ENCODE measurements at places on chromosomes 3 and 15.

GRCh38 chr3:23723930-23724329 is 81.8 kb upstream of the UBE2E1 start:
- DNase-seq, result no peak

DNA sequence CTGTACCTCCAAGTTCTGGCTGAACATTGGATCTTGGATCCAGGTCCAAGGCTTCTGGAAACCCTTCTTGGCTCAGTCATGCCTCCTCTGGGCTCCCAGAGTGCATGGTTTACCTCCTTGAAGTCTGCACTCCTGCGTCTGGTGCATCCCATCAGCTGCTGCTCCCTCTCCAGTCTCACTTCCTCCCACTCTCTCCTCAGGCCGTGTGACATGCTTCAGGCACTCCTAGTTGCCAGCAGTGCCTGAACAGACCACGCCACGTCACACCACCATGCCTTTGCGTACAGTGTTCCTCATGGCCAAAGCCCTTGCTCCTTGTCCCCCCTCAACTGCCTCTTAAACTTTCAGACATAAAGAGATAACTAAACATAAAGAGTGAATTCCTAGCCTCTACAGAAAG is 5.7 kb downstream of the GPR27 start:
- no peak for DNase-seq

DNA sequence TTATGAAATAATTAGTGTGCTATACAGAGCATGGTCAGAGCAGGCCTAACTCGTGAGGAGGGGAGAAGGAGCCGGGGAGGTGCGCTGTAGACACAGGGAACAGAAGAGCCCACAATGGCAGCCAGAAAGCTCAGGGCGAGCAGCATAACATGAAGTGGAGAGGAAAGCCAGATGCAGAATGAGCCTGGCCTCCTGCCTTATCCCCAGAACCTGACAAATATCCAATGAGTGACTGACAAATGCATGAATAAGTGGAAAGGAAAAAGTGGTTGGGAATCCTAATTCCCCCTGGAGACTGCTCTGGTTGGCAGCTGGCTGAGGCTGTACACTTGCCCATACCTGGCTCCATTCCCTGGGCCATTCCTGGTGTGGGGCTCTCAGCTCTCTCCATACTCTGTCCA is 9.2 kb upstream of the MST1R start:
- no peak for DNase-seq

DNA sequence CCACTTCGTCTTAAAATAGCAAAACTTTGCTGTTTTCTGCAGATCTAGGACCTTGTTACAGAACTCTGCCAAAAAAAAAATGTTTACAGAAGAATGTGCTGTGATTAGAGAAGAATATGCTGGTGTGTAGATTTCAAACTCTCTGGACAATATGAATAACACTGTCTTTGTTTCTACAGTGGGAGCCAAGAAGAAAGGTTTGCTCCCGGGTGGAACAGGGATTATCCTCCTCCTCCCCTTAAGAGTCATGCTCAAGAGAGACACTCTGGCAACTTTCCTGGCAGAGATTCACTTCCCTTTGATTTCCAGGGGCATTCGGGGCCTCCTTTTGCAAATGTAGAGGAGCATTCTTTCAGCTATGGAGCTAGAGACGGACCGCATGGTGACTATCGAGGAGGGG is 27.3 kb downstream of the RBM6 start:
- DNase-seq, result no peak

DNA sequence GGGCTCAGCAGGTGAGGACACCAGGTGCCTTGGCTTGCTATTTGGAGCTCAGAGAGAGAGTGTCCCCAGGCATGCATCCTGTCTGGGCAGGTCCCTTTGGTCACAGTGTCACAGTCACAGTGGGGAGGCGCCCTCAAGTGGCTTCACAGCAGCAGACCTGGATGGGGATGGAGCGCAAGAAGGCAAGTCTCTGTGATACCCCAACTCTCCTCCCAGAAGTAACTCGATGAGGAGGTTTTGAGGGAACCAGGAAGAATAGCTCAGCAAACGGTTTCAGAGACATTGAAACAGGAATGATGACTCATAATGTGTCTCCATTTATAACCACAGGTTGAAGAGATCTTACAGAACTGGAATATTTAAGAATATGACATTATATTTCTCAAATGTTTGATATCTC is 66.5 kb upstream of the SH3GL3 start:
- no peak for DNase-seq

DNA sequence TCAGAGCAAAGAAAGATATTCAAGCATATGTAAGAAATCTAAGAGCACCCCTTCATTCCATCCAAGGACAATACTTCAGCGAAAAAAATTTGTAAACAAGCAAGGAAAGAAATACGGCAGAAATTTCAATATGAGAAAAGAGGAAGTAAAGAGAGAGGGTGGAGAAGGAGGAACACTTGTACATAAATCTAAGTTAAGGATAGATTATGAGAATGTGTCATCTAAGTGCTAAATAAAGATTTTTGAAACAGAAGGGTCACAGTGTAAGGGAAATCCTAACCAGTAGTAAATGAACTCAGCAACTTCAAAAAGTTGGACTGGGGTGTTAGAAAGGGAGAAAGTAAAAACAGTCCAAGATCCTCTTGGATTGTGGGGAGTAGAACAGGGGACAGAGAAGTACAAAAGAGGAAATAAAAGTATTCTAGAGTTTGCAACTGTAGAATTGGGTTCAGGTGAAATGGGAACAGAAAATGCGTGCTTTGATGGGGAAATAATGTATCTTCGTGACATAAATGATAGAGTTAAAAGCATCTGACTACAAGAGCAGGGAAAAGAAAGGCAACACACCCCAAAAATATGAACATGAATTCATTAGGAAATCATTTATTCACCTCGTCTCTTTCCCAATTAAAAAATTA is 68.5 kb upstream of the ATP13A5 start:
- DNase-seq, result no peak

- no peak for DNase-seq
Measured at GRCh38 chr3:112046599-112046998, 12.1 kb downstream of the TMPRSS7 start.

DNA sequence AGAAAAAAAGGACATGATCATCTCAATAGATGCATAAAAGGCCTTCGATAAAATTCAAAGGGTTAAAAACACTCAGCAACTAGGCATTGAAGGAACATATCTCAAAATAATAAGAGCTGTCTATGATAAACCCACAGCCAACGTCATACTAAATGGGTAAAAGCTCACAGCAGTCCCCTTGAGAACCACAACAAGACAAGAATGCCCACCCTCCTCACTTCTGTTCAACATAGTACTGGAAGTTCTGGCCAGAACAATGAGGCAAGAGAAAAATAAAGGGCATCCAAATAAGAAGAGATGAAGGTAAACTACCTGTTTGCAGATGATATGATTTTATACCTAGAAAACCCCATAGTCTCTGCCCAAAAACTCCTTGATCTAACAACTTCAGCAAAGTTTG is 619.7 kb upstream of the LMCD1 start:
- DNase-seq, result no peak

DNA sequence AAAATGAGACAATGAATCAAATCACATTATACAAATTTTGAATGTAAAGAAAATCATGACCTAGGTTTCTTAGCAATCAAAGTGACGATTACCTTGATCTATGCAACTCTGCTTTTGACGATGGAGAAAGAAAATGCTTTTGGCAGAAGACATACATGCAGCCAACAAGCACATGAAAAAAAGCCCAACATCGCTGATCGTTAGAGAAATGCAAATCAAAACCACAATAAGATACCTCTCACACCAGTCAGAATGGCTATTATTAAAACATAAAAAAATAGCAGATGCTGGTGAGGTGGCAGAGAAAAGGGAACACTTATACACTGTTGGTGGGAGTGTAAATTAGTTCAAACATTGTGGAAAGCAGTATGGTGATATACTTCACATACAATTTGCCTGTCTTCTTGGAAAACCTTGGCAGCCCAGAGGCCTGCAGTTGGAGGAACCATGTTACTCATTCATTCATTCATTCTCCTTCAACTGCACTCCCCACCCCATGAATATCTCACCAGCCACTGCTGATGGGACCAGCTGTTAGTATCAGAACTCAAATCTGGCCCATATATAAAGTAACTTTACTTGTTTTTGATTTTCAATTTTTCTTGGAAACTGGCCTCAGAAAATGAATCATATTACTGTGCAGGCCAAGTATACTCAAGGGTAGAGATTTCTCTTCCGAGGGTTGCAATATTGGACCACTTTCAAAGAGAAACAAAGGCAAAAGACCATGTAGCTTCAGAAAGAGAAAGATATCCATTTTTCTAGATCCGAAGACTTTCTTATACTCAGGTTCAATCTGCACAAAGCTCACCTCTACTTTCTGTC is 358.6 kb upstream of the ARHGEF26 start:
- DNase-seq, result no peak

GRCh38 chr3:58580826-58581327 is 3.7 kb upstream of the FAM107A start:
- DNase-seq, result no peak

DNA sequence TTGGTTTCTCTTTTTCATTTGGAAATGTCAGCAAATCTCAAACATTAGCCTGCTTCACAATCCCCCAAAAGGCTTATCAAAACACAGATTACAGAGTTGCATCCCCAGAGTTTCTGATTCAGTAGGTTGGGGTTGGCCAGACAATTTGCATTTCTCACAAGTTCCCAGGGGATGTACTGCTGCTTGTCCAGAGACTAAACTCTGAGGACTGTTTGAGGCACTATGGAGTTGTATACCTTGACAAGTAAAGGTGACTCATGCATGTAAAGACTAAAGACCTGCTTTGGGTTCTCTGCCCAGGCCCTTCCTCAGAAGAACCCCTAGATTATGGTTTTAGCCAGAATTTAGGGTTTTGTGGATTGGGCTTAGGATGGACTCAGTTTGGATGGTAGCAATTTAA is 151.1 kb upstream of the ARHGEF26 start:
- no peak for DNase-seq

GRCh38 chr3:10408680-10409079 is 87.8 kb upstream of the SEC13 start:
- no peak for DNase-seq

DNA sequence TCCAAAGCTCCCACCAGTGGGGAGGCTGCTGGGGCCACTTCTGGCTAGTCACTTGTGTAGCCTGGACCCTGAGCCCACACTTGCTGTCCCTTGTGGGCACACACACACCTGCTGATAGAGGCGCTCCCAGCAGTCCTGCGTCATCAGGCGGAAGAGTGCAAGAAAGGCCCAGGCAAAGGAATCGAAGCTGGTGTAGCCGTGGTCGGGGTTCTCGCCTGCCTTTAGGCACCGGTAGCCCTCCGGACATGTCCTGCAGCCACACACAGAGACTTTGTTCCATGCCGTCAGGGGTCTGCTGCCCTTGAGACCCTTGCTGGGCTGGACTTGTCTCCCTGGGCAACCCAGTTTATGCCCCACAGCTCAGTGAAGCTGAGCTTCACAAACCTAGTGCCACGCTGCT is 42.9 kb downstream of the SCN5A start:
- no peak for DNase-seq

- DNase-seq, result no peak
Measured at GRCh38 chr3:45838466-45838865, 3.5 kb downstream of the LZTFL1 start.

GRCh38 chr3:61922118-61922517 is 360.7 kb downstream of the PTPRG start:
- no peak for DNase-seq

DNA sequence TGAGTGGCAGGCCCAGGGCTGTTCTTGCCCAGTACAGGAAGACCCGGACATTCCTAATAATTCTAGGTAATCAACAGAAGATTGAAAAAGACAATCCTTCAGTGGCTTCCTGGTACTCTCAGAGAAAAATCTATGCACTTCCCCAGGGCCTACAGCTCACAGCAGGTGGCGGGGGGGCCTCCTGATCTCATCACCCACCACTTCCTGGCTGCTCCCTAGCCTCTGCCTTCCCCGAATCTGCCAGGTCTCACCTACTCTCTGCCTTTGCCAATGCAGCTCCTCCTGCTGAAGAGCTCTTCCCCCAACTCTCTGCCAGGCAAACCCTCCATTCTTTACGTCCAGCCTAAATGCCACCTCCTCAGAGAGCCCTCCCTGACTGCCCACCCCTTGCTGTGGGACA is 37.5 kb downstream of the EHD4 start:
- peak; percentile 34 for DNase-seq

- no peak for DNase-seq
Measured at GRCh38 chr3:32089476-32089875, 16.9 kb upstream of the GPD1L start.

DNA sequence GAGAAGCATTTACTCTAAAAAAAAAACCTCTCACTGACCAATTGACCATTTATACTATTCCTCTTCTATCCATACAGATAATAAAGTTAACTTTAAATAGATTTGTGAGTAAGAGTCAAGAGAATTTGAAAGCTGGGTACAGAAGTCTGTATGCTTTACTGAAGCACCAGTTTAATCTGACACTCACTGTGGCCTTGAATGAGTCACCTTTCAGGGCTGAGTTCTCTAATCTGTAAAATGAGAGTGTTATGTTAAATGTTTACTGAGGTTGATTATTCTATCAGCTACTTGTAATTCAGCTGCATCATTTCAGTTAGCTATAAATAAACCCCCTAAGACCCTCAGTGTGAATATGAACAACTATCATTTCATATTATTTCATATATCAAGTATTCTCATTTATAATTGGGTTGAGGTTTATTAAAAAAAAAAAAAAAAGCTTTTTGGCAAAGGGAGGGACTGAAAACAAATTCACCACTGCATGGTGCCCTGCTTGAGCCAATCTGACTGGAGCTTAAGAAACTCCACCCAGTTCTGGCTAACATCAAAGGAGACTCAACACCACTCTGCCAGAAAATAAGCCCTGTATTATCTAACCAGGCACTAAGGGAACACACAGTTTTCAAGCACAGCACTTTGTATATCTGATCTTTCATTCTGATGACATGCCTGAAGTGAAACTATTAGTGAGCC is 2.8 kb downstream of the MAP4 start:
- DNase-seq, result no peak

DNA sequence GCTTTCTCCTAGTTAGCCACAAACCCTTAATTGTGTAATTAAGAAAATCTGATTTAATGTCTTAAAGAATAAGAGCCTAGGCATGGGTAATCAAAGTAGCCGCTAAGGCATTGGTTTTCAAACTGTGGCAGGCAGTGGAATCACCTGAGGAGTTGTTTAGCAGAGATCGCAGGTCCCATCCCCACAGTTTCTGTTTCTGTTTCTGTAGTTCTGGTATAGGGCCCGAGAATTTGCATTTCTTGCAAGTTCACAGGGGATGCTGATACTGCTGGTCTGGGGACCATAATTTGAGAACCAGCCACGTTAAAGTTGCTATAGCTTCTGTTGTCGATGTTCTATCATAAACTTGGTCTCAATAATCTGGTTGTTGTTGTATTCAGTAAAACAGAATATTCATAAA is 204.3 kb downstream of the ALCAM start:
- no peak for DNase-seq
